ENCODE measurements at places on chromosomes 7 and 10. TPM values are rescaled to one million over a fixed set of nuclear protein-coding genes. Genes with fewer than 3 reads are reported as not detected.

NSMCE4A gene
- 26.6 TPM for total RNA-seq

GRCh38 chr10:4638099-4638498 is 187.9 kb upstream of the AKR1E2 start:
- DNase-seq, result peak; percentile 74

GRCh38 chr10:86899670-86900276 is 57.6 kb downstream of the MMRN2 start:
- DNase-seq, result no peak

TMEM72 gene
- total RNA-seq, result not detected

DNA sequence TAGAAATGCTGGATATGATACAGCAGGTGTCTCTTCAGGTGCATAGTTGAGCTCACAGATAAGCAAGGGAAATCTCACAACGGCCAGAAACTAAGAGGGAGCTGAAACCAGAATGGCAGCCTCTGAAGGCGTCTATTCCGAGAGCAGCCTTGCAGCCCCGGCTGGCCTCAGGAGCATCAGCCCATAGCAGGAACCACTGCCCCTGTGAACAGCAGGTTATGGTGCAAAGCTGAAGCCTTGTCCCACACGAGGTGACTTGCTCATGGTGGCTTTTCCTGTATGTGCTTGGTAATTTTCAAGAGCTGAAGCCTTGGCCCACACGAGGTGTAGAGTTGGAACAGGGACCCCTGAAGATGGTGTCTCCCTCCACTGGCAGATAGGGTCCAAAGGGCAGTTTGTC is 33.2 kb downstream of the BNIP3 start:
- peak; percentile 25 for DNase-seq

DNA sequence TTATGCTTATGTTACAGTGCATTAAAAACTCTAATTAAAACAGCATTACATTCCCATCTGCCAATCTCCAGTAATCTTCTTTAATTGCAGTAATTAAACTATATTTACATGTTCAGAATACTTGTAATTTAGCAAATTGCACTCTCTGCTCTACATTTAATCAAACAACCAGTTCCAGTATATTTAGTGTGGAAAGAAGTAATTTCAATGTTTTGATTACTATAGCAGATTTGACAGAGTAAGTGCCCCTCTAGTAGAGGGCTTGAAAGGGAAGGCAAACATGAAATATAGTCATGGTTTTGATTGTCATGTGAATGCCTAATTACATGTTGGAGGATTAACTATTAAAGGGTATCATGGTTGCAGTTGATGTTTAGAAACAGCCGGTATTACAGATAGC is 739.7 kb downstream of the AUTS2 start:
- no peak for DNase-seq

GRCh38 chr7:120877701-120878100 is 19.8 kb upstream of the TSPAN12 start:
- DNase-seq, result no peak

Measured in Right ventricle myocardium inferior (tissue), 1 donor.